ENCODE measurements at places on chromosomes 12 and 14. TPM values are rescaled to one million over a fixed set of nuclear protein-coding genes. Genes with fewer than 3 reads are reported as not detected.

The KCNH5 gene
- total RNA-seq: under 0.01 TPM

The EPYC gene
- total RNA-seq: not detected

The DHH gene
- total RNA-seq: not detected

The FOXJ2 gene
- total RNA-seq: 7.4 TPM

The ZCCHC8 gene
- 11.9 TPM for total RNA-seq

The OR4E2 gene
- total RNA-seq: not detected

The MTHFD1 gene
- total RNA-seq: 99.1 TPM

The ATL1 gene
- 5.6 TPM for total RNA-seq

The C12orf56 gene
- total RNA-seq: 1.8 TPM

The SLC25A21 gene
- total RNA-seq: 0.89 TPM

The KRT83 gene
- total RNA-seq: not detected

The BHLHE41 gene
- total RNA-seq: 27.8 TPM

The MANSC1 gene
- total RNA-seq: 0.65 TPM

The SOX5 gene
- 6.2 TPM for total RNA-seq

All from smooth muscle cell of the umbilical artery (primary cell).